Upper lobe of right lung (tissue), 1 donor: ENCODE measurements at places on chromosomes 4 and X. TPM values are rescaled to one million over a fixed set of nuclear protein-coding genes. Genes with fewer than 3 reads are reported as not detected.

UGT2B15 gene
- not detected for total RNA-seq

LUZP4 gene
- not detected for total RNA-seq

ZFP92 gene
- total RNA-seq, result 3.4 TPM

ANXA10 gene
- total RNA-seq, result not detected

GRIA3 gene
- not detected for total RNA-seq

C1QTNF7 gene
- total RNA-seq, result 15.1 TPM

CHRNA9 gene
- not detected for total RNA-seq

DNA sequence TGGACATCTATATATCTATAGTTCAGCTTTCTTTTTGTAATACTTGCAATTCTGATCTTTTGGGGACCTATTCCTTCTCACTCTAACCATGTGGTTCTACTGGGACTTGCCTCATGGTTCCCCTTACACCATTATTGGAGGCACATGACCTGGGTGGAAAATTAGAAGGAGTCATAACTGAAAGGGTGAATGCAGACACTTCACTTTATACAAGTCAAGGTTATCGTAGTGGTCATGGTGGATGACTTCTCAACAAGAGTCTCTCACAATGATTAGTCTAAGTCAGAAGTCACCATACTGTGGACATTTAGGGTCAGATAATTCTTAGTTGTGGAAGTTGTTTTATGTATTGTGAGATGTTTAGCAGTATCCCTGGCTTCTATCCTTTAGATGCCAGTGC is 10.5 kb upstream of the EIF4E start:
- no peak overlapping the region for H3K27ac ChIP-seq
- DNase-seq, result no peak
- no peaks in the 10 kb centered on the region for H3K4me1 ChIP-seq
- no peak overlapping the region for H3K4me3 ChIP-seq

DNA sequence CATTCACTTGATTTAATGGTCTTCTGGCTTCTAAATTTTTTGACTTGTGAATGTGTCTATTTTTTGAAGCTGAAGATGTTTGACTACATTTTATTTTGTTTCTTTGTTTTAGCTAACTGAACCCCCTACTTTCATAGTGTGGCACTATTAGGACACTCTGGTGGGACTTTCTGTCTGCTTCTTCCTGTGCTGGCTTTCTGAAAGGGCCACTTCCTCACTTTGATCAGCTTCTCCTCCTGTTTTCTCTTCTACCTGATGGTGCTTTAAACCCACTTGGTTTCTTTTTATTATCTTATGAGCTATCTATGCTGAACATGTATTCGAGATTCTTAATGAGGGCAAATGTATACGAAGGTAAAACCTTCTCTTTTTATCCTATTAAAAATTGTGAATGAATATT is 186.1 kb upstream of the CASK start:
- H3K4me3 ChIP-seq, result no peak overlapping the region
- no peaks in the 10 kb centered on the region for H3K4me1 ChIP-seq
- DNase-seq, result no peak
- H3K27ac ChIP-seq, result no peak overlapping the region

DNA sequence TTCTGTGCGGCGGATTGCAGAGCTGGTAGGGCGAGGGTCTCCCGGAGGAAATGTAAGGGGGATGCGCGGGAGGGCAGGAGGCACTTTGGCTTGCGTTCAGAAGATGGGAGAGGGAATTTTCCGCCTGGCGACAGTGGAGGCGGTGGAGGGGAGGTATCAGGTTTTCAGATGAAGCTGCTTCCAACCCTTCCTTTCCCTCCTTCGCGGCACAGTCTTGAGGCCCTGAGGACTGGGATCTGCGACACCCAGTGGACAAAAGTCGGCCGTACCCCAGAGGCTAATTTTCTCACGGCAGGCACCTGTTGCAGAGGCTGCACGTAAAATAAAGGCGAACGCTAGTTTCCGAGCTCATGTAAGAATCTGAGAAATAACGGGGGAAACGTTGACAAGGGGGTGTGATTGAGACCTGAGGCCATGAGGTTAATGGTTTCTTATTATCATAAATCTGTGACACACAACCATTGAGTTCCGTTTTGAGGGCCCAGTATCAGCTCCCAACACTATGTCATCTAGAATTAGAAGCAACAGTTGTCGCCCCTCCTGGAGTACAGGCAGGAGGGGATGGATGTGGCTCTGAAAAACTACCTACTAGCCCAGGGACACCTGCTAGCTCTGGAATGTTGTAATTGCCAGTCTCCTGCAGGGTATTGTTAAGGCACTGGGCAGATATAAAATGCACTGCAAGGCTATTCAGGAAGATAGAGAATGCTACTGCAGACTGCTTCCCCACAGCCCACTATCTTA is 1.1 kb downstream of the ZCCHC18 start:
- H3K27ac ChIP-seq, result no peak overlapping the region
- peak; percentile 64 for DNase-seq
- H3K4me3 ChIP-seq, result peak overlapping the region; percentile 58
- no peaks in the 10 kb centered on the region for H3K4me1 ChIP-seq
- H3K36me3 ChIP-seq, result no peaks in the 10 kb centered on the region
- H3K27me3 ChIP-seq, result no peaks in the 10 kb centered on the region

DNA sequence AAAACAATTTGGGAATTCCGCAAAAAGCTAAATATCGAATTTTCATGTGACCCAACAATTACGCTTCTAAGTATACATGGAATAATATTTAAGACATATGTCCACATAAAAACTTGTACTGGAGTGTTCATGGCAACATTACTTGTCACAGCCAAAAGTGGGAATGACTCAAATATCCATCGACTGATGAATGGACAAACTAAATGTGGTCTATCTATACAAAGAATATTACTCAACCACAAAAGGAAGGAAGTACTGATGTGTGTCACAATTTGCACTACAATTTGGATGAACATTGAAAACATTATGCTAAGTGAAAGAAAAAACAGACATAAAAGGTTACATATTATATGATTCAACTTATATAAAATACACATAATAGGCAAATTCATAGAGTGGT is 71.9 kb downstream of the AFF2 start:
- DNase-seq, result no peak
- no peaks in the 10 kb centered on the region for H3K27me3 ChIP-seq
- H3K27ac ChIP-seq, result no peak overlapping the region
- H3K4me3 ChIP-seq, result no peak overlapping the region
- H3K36me3 ChIP-seq, result no peaks in the 10 kb centered on the region
